Activated naive CD4-positive, alpha-beta T cell treated with anti-CD3 and anti-CD28 coated beads for 36 hours (primary cell): ENCODE measurements at places on chromosomes 12 and 14. TPM values are rescaled to one million over a fixed set of nuclear protein-coding genes. Genes with fewer than 3 reads are reported as not detected.
A peak's percentile ranks its signal among the peaks of the same experiment; 100 is the strongest.

- H3K36me3 ChIP-seq: peaks cover 22% of the 10 kb centered on the region
- H3K27ac ChIP-seq: peak overlapping the region; percentile 94
- H3K4me3 ChIP-seq: peak overlapping the region; percentile 87
Measured at GRCh38 chr12:49017891-49018260, 700 bp downstream of the PRKAG1 start.

GRCh38 chr14:98844456-98844855 lies 427.5 kb downstream of the BCL11B start:
- no peak overlapping the region for H3K27ac ChIP-seq
- H3K36me3 ChIP-seq: no peaks in the 10 kb centered on the region
- no peaks in the 10 kb centered on the region for H3K27me3 ChIP-seq
- no peak for DNase-seq
- H3K4me1 ChIP-seq: peaks cover 11% of the 10 kb centered on the region

GRCh38 chr12:117703584-117703983 lies 265.2 kb downstream of the KSR2 start:
- H3K27ac ChIP-seq: no peak overlapping the region
- no peak overlapping the region for H3K4me3 ChIP-seq
- H3K27me3 ChIP-seq: no peaks in the 10 kb centered on the region
- no peaks in the 10 kb centered on the region for H3K36me3 ChIP-seq
- no peaks in the 10 kb centered on the region for H3K4me1 ChIP-seq
- DNase-seq: no peak

GRCh38 chr12:64679487-64680001 lies 69.2 kb downstream of the RASSF3 start:
- H3K4me1 ChIP-seq: peaks cover 95% of the 10 kb centered on the region
- H3K4me3 ChIP-seq: peak overlapping the region; percentile 53
- peak; percentile 72 for DNase-seq
- H3K27ac ChIP-seq: peak overlapping the region; percentile 89

DNA sequence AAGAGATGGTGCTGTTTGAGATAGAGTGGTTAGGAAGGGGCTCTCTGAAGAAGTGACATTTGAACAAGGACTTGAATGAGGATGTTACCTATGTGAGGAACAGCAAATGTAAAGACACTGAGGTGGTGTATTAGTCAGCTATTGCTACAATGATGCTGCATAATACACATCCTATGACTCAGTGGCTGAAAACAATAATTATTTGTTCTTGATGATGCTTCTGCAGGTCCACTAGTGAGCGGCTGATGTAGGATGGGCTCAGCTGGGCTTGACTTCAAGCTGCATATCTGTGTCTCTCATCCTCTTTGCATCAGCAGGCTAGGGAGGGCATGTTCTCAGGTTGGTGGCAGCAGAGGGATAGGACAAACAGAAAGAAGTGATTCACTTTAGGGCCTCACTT lies 21.4 kb upstream of the CLMN start:
- DNase-seq: no peak
- no peak overlapping the region for H3K27ac ChIP-seq
- no peaks in the 10 kb centered on the region for H3K36me3 ChIP-seq
- H3K4me3 ChIP-seq: no peak overlapping the region

- H3K4me1 ChIP-seq: peaks cover 21% of the 10 kb centered on the region
- no peak for DNase-seq
- H3K27me3 ChIP-seq: no peaks in the 10 kb centered on the region
- no peak overlapping the region for H3K27ac ChIP-seq
- no peaks in the 10 kb centered on the region for H3K36me3 ChIP-seq
Measured at GRCh38 chr14:65832431-65833266, 420.1 kb downstream of the FUT8 start.

DNA sequence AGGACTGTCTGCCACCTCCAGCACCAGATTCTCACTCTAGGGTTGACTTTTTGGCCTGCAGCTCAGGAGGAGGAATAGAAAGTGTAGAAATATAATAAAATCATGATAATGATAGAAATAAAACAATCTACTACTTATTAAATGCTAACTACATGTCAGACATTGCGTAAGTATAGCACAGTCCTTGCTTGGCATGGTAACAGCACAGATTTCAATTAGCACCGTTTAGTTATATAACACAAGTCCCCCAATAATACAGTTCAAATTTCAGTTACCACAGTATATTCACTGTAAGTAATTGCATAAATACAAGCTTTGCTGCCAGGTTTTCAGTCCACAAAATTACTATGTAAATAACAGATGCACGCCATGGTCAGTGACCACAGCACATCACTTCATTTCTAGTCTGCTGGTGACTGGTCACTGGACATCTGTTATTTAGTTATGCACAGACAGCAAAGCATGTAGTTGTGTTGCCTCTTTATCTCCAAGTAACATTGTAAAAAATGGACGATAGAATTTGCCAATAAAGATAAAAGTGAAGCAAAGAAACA lies 6.5 kb upstream of the GLT8D2 start:
- H3K27me3 ChIP-seq: peaks cover 44% of the 10 kb centered on the region
- DNase-seq: no peak
- no peaks in the 10 kb centered on the region for H3K4me1 ChIP-seq
- no peak overlapping the region for H3K4me3 ChIP-seq
- H3K36me3 ChIP-seq: no peaks in the 10 kb centered on the region

PLEKHD1 gene
- not detected for total RNA-seq
